ENCODE measurements at places on chromosomes 3 and 15.

DNA sequence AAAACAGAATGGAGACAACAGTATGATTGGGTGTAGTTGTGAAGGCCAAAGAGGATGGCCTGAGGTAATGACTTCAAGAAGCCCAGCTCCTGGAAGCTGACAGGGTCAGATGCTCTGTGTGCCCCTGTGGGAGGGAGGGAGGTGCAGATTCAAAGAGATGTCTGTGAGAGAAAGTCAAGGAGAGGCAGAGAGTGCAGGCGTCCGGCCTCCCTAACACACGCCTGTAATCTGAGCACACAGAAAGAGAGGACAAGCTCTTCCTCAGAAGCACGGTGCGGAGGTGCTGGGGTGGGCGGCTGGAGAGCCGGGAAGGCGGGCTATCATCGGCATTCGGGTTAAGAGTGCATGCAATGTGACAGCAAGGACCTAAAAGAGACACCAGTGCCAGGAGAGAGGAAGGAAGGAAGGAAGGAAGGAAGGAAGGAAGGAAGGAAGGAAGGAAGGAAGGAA, 238.2 kb upstream of the HES1 start:
- no peak for DNase-seq

DNA sequence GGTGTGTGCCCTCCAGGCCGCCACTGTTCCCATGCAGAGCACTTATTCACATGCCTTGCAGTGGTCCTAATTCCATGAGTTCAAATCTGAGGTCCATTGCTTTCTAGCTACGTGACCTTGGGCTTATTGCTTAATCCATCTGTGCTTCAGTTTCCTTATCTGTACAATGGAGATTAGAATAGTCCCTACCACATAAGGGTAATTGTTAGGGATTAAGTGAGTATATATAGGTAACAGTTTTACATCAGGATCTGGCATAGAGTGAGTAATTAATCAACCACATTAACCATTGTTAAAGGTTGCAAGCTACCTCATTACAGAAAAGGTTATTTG, 7.6 kb downstream of the CPN2 start:
- no peak for DNase-seq

DNA sequence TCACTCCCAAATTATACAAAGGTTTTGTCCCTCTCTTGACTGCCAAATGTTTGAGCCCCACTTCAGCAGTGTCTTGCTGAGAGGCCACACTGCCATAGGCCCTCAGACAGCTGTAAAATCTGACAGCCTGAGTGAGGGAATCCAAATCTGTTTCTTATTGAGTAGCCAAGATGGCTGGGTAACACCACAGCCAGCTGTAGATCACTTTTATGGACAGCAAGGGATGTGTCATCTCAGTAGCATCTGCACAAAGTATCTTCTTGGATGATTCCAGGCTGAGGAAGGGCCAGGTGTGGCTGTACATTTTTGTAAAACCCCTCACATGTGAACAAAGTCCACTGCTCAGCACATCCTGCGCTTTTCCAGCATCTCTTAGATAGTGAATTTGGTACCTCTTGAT, 237.0 kb upstream of the LRTM1 start:
- DNase-seq = no peak

DNA sequence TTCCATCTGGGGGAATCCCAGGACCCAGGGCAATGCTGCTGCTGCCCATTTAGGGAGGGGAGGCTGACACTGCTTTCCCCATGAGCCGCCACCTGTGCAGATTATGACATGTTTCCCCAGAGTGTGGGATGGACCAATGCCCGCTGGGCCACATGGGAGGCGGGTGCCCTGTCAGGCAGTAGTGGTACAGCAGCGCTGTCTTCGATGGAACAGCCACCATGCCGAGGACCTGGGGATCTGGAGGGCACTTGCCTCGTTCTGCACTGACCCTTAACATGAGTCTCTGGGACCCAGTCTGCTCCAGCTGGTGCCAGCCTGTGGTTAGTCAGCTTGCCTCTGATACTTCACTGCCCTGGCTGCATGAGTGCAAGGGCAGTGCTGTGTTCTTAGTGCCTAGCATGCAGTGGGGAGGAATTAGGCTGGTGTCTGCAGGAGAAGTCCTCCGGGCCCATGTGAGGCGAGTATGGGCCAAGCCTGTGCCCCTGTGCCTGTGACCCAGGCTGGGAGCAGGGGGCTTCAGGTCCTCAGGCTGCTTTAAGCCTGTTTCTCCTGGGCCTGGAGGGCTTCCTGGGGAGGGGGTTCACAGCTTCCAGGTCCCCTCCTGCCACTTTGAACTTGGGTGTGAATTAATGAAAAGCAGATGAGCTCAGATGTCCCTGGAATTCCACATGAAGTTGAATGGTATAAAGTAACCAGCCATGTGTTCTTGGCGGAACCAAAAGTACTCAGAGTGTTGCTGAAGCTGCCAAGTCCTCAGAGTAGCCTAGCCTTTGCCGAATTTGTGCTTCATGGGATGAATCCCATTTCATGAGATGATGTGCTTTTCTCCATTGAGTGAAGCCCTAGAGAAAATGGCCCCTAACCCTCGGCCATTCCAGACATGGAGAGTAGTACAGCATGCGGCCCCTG, 22.9 kb downstream of the KLF13 start:
- no peak for DNase-seq

- DNase-seq = no peak
Measured at GRCh38 chr15:99618941-99619411, 53.2 kb downstream of the MEF2A start.

DNA sequence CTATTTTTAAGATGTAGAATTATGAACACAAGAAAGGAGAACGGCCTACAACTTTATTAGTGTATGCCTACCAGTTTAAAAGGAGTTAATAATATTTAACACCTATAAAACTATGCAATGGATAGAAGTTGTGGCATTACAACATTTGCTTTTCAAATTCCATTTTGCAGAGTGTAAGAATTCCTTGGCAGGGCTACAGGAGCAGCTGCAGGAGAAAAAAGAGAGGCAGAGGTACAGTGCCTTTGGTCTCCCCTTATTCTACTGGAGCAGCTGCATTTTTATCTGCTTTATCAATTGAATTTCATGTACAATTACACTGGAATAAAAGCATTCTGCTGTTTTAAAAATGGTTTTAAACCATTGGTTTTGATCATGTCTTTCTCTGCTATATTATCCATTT, 145.7 kb upstream of the KCNH8 start:
- no peak for DNase-seq
